GM06990 (cell line): ENCODE measurements at places on chromosomes 3 and 15.

DNA sequence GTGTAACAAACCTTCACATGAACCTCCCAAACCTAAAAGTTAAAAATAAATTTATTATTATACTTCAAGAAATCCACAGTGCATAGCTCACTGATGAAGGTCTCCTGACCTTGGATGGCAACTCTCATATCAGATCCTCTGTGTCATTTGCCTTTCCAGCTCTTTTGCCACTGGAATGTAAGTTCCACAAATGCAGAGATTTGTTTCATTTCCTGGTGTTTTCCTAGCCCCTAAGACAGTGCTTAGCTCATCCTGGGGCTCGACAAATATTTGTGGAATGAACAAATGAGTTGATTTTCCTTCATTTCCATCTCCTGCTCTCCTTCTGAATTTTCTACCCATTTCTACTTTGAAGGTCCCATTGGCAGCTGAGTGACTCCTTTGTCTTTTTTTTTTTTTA is 56.0 kb downstream of the FRMD4B start:
- DNase-seq: no peak

- DNase-seq: no peak
Measured at GRCh38 chr3:33035596-33035995, 61.4 kb downstream of the GLB1 start.

- peak; percentile 38 for DNase-seq
Measured at GRCh38 chr15:32870240-32871033, 152.6 kb downstream of the GREM1 start.

DNA sequence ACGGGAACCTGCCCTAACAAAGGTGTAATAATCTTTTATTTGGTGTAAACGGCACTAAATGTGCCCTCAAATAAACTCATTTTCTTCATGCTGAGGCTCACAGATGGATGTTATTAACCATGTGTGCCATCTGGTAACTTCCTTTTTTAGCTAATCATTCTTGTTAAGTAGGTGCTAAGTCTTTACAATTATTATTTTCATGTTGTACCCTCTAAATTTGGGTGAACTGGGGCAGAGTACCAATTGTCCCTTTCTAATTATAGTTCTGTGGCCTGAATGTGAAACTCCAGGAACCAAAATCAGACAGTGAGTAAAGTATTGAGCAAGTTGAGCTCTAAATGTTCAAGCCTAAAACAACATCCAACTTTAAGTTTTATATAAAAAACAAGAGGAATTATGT is 220.7 kb upstream of the CADM2 start:
- DNase-seq: no peak

DNA sequence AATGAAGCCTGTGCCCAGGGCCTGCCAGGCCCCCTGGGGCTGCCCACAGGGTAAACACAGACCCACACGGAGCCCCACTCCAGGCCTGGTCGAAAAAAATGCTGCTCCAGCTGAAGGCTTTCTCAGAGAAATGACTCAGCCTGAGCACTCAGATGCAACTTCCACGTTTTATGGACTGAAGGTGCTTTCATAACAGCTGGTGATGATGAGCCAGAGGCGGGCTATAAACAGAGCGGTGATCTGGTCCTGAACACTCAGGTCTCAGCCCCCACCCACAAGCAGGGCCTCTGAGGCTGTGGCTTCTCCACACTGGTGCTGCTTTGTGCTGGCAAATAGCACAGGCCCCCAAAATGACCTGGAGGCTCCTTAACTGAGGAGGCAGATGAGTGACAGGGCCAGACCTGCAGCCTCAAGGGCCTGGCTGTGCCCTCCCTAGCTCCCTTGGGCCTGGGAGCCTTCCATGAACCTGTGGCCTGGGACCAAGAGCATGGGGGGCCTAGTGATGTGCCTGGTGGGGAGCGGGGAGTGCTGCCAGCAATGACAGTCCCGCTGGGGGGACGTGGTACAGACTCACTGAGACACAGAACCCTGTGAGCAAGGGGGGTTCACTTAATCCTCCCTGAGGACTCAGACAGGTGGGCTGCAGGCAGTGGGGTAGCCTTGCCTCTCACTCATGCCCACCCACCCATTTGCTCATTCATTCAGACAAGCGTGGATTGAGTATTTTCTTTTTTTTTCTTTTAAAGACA is 23.0 kb upstream of the FURIN start:
- peak; percentile 59 for DNase-seq

GRCh38 chr3:197753263-197753662 is 3.6 kb downstream of the FYTTD1 start:
- no peak for DNase-seq

DNA sequence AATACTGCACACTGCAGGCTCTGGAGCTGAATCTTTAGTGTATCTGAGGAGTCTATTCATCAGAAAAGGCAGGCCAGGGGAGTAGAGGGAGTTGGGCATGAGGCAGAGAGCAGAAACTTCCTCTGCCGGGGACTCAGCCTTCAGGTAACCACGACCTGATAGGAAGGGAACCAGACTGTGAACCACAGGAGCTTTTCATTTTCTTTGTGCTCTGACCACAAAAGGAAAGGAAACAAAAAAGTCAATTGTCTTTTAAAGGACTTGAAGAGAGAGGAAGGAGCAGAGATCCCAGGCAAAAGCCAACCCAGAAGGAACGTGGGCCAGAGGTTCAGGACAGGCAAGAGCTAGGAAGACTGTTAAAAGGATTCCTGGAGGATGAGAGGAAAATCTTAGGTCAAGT is 573.3 kb downstream of the EPHB1 start:
- no peak for DNase-seq

GRCh38 chr3:112445839-112446238 is 53.4 kb downstream of the BTLA start:
- DNase-seq: no peak

DNA sequence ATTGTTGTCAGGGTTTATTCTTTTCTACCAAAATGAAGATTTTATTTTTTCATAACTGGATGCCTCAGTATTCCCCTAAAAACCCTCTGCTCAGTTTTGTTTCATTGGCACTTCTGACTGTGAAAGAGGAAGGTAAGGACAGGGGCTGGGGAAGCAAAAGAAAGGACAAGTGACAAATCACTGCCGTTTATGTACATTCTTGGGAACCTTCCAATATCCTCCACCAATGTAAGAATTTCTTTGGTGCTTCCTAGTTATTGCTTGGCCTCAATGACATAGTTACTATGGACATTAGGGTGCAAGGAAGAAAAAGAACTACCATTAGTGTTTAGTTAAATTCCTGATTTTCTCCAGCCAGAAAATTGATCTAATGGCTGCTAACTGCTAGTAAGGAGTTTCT is 131.0 kb upstream of the C15orf61 start:
- DNase-seq: no peak

DNA sequence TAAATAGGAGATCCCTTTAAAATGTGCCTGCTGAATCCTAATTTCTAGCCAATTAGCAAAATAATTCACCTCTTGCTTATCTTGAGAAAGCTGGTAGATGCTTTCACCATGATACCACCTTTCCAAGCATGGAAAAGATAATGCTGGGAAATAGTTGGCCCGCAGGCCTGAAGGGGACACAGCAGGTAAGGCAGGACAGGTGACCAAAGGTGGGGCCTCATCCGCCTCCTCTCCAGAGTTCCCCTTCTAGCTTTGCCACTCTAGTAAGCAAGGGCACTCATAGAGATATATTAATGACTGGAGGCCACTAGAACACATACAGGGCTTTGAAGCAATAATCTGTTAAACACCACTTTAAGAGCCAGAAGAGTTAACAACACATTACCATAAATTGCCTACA is 45.5 kb downstream of the SATB1 start:
- no peak for DNase-seq

- DNase-seq: no peak
Measured at GRCh38 chr3:152048831-152049230, 175.4 kb downstream of the SUCNR1 start.

DNA sequence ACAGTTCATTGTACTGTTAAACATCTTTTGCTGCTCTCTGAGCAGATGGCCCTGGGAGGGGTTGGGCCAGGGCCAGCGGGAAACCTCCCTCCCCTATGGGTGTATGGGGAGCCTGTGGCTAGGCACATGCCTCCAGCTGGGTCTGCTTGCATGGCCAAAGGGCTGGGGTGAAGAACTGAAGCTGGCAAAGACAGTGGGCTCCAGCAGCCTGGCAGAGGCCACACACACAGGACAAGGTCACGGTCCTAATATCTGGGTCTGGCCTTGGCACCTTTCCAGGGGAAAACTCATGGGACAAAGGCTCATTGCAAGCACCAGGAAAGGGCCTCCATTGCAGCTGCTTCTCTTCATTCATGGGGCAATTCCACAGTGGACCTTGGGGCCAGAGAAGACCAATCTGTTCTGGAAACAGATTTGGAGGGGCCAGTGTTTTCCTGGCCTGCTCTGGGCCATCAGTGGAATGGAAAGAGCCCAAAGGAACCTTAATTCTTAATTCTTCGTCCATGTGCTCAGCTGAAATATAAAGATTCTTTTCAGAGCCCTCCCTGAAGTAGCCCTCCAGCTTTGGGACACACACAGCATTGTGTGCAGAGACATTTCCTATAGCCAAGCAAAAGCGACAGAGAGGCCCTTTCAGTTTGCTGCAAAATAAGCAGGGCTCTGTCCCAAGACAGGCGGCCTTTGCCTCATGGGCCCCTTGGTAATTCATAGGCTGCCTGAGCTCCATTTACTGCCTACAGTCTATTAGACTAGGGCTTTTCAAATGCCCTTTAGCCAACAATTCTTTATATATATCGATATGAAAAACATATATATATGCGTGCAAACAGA is 11.3 kb upstream of the LIMD1 start:
- DNase-seq: no peak

GRCh38 chr3:187572441-187572840 is 97.8 kb downstream of the SST start:
- no peak for DNase-seq

DNA sequence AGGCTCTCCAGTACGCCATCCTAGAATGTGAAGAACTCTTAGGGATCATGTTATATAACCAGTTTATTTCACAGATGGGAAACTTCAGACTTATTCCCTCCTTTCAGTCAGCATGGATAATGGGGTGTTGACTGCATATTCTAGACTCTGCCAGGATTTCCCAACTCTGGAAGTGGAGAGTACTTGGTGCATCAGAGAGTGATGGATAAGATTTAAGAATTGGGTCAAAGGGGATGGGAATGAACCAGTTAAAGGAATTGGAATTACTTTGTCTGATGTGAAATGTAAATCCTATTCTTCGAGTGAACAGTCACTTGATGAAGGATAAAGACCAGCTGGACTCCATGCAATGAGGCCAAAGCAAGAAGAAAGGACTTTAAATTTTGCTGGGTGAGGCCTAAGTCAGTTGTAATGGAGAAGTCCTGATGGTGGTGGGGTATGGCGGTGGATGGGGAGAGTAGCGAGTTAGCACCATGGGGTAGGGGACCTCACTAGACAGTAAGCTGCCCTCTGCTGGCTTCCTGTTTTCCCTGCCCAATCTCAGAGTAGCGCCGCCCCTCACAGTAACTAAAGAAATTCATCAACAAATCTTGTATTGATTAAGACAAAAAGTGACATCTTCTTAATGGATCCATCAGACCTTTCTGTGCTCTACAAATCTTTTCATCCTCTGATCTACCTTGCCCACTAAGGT is 7.3 kb upstream of the CACNA1D start:
- DNase-seq: no peak

- DNase-seq: no peak
Measured at GRCh38 chr3:177039490-177040274, 157.6 kb downstream of the TBL1XR1 start.

DNA sequence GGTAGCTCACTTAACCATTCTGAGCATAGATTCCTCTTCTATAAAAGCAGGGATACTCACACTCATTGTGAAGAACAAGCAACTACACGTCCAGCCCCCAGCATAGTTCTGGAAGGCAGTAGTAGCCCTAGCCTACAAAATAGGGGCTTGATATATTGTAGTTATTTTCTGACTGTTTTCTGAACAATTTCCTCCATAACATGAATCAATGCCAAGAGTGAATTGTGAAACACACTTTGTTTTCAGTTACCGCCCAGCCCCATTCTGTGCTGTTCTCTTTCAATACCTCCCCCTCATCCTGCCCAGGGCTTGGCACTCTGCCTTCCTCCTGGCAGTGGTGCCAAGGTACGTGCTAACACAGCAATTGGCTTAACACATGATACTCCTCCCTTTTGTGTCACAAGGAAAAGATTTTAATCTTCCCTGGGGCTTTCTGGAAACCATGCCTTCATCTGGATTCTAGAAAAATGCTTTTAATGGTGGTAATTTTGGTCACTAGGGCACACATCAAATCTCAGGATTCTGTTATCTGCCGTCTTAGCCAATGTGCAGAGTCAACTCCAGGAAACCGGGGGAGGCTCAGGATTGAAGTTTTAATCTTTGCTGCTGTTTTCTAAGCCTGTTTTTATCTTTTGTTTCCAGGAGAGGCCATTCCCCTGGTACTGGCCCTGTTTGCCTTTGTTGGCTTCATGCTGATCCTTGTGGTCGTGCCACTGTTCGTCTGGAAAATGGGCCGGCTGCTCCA is 37.2 kb downstream of the IL20RB start:
- no peak for DNase-seq

DNA sequence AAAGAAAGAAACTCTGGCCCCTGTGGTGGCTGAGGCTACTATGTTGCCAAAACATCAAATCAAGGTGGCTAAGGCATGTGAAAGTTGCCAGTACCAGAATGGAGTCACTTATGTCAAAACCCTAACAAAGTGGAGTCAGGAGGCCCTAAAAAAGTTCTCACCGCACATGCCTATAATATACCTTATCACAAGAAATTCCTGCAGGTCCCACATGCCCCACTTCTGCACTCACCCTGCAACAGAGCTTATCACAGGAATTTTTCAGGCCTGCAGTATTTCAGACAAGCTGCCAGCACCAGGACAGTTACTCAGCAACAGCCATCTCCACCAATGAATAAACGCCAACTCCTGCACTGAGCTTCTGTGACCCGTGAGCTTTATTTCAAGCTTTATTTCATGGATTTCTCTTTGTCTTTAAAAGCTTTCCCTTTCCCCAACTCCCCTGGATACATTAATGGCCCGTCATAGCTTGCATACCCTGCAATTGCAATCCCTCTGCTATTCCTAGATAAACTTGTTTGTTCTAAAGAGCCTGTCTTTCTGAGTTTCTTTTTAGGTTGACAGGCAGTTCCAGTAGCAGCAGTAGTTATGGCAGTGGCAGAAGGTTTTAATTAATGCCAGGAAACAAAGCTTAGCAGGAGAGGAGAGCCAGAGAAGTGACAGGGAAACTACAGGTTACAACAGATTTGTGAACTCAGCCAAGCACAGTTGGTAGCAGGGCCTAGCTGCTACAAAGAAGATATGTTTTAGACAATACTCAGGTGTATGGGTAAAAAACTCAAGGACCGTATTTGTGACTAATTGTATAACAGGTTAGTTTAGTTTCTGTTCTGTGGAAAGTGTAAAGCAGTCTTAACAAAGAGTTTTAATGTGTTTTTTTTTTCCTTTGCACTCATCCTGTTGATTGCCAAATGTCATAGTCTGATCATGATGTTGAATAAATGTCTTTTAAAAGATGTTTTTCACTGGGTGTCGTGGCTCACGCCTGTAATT is 15.9 kb upstream of the TMEM42 start:
- DNase-seq: no peak

DNA sequence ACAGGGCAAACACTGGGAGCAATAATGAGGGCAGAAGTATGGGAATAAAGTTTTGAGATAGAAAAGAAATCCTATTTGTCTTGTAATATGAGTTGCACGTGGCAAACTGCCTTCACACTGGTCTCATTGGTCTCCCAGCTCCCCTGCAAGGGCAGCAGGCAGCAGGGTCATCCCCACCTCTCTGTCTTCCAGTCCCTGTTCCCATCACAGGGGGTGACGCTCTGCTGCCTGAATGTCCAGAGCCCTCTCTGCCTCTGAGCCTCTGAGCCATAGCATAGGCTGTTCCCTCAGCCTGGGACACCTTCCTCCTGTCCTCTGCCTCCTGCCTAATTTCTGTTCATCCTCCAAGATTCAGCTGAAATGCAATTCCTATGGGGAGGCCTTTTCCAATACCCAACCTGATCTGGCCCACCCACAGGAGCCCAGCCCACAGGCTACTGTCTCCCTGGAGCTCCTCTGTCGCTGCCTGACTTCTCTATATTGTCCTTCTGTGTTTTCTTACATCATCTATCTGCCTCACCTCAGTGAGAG is 12.1 kb upstream of the SKOR1 start:
- no peak for DNase-seq
